ENCODE measurements at places on chromosomes 5 and 9.
A peak's percentile ranks its signal among the peaks of the same experiment; 100 is the strongest.

DNA sequence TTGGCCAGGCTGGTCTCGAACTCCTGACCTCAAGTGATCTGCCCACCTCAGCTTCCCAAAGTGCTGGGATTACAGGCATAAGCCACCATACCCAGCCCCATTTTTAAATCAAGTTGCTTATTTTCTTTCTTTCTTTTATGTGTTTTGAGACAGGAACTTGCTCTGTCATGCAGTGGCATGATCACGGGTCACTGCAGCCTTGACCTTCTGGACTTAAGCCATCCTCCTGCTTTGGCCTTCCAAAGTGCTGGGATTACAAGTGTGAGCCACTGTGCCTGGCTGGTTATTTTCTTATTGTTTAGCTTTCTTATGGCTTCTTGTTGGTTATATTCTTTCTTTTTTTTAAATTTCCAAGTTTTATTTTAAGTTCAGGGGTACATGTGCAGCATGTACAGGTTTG lies 79.7 kb upstream of the C5orf63 start:
- no peak for DNase-seq

DNA sequence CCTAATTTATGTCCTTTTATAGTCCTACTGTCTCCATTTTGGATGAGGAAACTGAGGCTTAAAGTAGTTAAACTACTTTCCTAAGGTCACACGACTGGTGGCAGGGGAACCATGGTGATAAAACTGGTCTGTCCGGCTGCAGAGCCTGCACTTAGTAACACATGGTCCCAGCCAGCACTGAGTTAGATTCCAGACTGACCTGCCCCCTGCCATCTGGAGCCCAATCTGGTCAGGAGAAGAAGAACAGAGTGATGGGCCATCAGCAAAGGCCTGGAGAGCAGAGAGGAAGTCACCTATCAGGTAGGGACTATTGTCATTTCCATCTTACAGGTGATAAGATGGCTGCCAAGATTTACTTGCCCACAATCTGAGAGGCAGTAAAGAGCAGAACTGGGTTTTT lies 86.6 kb upstream of the SLC25A48 start:
- DNase-seq: no peak

GRCh38 chr5:373710-374602 lies 52.4 kb downstream of the AHRR start:
- DNase-seq: no peak

- DNase-seq: no peak
These were observed 17.5 kb upstream of the NREP start for GRCh38 chr5:111774525-111774924.

- no peak for DNase-seq
These were observed 159.4 kb downstream of the FBN2 start for GRCh38 chr5:128378632-128379031.

DNA sequence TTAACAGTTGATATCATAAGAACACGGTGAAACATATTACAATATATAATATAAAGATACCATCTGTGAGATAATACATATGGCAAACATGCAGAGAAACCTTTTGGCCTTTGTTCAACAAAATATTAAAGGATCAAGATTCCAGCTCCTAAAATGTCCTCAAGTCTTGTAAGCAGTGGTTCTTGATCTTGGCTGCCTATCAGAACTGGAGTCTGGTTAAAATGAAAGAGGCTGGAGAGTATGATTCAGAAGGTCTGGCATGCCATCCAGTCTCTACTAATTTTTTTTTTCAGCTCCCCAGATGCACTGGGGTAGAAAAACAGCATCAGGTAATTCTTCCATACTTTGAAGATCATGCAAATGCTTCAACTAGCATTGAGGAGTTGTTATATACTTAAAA lies 83.2 kb downstream of the TNC start:
- no peak for DNase-seq

DNA sequence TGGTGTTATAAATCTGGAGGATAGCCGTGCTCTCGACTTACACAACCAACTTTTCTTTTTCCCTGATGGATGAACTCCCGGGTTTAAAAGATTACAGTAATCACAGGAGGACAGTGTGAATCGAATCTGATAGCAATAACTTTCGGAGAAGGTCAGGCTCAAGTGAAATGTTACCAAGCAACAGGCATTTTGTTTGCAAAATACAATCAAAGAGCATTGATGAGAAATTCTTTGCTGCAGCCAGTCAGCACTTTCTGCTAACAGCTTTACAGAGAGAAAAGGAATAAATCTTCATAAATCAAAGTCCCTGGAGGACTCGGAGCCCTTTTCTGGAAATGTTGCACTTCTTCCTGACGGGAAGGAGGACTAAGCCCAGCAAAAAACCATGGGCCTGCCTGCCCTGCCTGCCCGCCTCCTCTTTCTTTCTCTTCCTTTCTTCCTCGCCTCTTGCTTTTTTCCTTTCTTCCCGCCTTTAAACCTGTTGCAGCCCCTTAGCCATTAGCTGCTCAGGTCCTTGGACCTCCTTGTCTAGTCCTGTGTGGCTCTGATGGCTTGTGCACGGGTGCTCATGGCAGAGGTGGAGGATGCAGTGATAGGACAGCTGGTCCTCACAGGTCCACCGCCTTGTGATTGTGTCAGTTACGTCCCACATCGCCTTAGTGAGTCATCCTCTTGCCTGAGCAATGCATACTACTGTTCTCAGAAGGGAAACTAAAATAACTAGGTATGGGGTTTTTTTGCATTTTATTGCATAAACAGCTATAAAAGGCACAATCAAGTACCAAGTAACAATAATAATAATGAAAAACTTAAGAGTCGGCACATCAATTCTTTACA lies 6.2 kb downstream of the DMRT3 start:
- DNase-seq: no peak

- DNase-seq: no peak
These were observed 22.8 kb upstream of the ZBTB43 start for GRCh38 chr9:126782053-126782388.

DNA sequence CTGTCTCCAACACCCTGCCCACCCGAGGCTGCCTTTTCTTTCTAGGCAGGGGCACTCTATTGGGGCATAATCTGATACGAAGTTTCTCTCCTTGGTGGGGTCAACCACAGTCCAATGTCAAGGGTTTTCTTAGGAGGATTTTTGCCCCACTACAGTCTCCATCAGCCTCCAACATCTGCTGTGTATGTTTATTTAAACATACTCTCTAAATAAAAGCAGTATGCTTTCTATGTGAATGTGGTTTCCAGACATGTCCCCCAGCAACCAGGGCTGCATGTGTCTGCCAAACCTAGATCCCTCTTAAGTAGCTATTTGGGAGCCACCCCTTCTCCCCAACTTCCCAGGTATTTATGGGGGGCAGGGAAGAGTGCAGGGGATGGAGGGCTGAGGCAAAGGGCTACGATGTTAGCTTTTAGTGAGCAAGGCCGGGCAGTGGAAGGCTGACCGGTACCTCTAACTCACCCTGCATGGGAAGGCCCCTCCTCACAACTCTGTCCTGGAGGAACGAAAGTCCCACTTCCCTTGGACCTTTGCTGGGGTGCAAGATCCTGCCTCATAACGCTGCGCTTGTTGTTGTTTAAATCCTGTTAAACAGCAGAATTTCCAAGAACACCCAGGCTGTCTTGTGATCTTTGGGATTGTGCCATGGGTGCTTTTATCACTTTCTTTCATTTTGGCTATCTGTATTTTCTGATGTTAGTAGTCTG lies 75.4 kb downstream of the NREP start:
- DNase-seq: no peak

DNA sequence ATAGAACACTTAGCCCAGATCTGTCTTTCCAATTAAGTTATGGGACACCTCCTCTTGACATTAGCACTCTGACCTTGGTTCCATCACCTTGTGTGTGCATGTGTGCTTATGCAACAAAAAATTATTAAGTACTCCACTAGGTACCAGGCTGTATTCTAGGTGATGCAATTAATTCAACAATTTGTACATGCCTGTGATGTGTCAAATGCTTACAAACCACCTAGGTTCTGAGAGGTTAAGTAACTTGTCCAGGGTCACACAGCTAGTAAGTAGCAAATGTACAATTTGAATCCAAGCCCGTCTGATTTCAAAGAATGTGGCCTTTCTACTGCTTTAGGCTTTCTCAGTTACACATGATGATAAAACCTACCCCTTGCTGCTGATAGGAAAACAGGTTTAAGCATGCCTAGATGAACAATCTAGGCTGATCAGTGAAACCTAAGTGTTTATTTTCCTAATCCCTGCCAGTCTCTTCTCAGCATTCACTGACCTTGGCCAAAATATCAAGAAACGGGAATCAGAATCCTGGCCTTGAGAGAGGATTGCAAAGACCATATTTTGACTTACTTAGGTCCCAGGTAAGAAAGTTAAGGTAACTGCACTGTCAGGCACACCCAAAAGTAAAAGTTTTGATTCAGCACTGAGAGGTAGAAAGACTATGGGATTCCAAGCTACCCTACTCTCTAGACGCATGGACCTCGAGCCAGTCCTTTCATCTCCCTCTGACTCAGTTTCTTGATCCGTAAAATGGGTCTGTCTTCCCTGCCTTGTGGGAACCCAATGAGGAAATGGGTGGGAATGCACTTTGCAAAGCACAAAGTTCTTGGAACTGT lies 1.0 kb downstream of the TBC1D2 start:
- no peak for DNase-seq

DNA sequence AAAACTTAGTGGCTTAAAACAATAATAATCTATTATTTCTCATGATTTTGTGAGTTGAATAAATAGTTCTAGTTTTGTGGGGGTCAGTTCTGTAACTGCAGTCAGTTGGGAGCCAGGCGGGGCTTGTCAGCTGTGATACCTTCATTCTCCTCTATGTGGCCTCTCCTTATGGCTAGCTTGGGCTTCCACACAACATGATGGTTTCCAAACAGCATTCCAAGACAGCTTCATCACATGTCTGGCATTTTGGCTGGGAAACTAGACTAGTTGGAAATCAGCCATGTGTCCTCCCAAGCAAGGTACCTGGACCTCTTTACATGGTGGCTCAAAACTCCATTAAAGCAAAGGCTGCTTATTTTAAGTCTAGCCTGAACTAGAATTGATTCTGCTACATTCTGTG lies 61.4 kb upstream of the RANBP3L start:
- DNase-seq: peak; percentile 70

- DNase-seq: no peak
These were observed 20.2 kb downstream of the EEIG1 start for GRCh38 chr9:127960410-127961154.

GRCh38 chr9:28820741-28821140 lies 1247.5 kb upstream of the C9orf72 start:
- DNase-seq: no peak
